Epithelial cell of umbilical artery (primary cell): ENCODE measurements at places on chromosomes 16 and 17. TPM values are rescaled to one million over a fixed set of nuclear protein-coding genes. Genes with fewer than 3 reads are reported as not detected.

The NHLRC4 gene
- total RNA-seq = 1.6 and 2.0 TPM in 2 replicates

The GFAP gene
- 0.65 and 1.5 TPM in 2 replicates for total RNA-seq

The TRIM72 gene
- not detected in 2 replicates for total RNA-seq

The NPIPB9 gene
- total RNA-seq = 1.6 and 1.7 TPM in 2 replicates

The CAPNS2 gene
- total RNA-seq = 0.97 and 2.3 TPM in 2 replicates

The SMTNL2 gene
- not detected in 2 replicates for total RNA-seq

The ZNF205 gene
- 20.1 and 29.9 TPM in 2 replicates for total RNA-seq

The GPT2 gene
- 11.0 and 25.7 TPM in 2 replicates for total RNA-seq

The IL17C gene
- not detected in 2 replicates for total RNA-seq

The CDRT15L2 gene
- total RNA-seq = not detected in 2 replicates

The SYCE1L gene
- total RNA-seq = 0.97 TPM in 1 of 2 replicates, not detected in the other
